Lung (tissue), 17 donors: ENCODE measurements at places on chromosomes 4 and X. TPM values are rescaled to one million over a fixed set of nuclear protein-coding genes. Genes with fewer than 3 reads are reported as not detected.

DNA sequence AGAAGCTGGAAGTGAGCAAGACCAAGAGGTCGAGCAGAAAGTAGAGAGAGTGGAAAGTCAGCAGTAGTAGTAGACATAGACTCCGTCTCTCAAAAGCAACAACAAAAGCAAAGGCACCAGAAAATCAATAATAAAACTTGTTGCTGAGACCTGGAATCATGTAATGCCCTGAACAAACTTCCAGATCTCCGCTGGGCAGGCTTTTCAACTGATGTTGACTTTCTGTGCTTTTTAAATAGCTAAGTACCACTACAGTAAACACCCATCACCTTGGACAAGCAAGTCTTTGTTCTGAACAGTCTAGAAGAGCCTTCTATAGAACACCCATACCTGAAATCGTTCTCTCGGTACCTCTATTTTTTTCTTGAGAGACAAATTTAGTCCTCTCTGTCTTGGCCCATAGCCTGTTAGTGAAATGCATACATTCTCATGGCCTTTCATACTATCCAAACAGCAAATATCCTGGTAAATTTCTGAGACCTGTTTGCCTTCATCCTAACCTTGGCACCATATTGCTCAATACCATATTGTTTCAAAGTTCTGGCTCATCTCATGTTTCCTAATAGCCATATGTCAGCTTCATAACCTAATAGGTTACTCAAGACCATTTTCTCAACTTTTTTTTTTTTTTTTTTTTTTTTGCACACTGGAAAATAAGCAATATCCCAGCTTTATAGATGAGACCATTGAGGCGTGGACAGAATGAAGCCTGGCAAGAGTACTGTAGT, 200.6 kb upstream of the RBPJ start:
- no peak overlapping the region for H3K27ac ChIP-seq
- no peaks in the 10 kb centered on the region for H3K36me3 ChIP-seq
- no peaks in the 10 kb centered on the region for H3K4me1 ChIP-seq
- no peaks in the 10 kb centered on the region for H3K27me3 ChIP-seq
- H3K4me3 ChIP-seq, result no peak overlapping the region

GRCh38 chr4:85543832-85544231, 68.9 kb downstream of the ARHGAP24 start:
- H3K36me3 ChIP-seq, result no peaks in the 10 kb centered on the region
- no peaks in the 10 kb centered on the region for H3K27me3 ChIP-seq
- peaks cover 2% of the 10 kb centered on the region for H3K4me1 ChIP-seq
- no peak overlapping the region for H3K4me3 ChIP-seq
- H3K27ac ChIP-seq, result no peak overlapping the region
- DNase-seq, result no peak

GRCh38 chrX:134544135-134544512, 84.2 kb downstream of the HPRT1 start:
- H3K4me3 ChIP-seq, result no peak overlapping the region
- peaks cover 2% of the 10 kb centered on the region for H3K4me1 ChIP-seq
- no peak overlapping the region for H3K27ac ChIP-seq
- no peaks in the 10 kb centered on the region for H3K36me3 ChIP-seq
- DNase-seq, result no peak

- H3K4me1 ChIP-seq, result no peaks in the 10 kb centered on the region
- no peak overlapping the region for H3K27ac ChIP-seq
- peak; percentile 86 for DNase-seq
- no peak overlapping the region for H3K4me3 ChIP-seq
These were observed 42.5 kb upstream of the KCNIP4 start for GRCh38 chr4:21991050-21991449.

- peak overlapping the region; percentile 86 for H3K27ac ChIP-seq
- H3K27me3 ChIP-seq, result no peaks in the 10 kb centered on the region
- H3K36me3 ChIP-seq, result no peaks in the 10 kb centered on the region
- DNase-seq, result peak; percentile 60
These were observed 651 bp downstream of the NXT2 start for GRCh38 chrX:109537324-109537665.

DNA sequence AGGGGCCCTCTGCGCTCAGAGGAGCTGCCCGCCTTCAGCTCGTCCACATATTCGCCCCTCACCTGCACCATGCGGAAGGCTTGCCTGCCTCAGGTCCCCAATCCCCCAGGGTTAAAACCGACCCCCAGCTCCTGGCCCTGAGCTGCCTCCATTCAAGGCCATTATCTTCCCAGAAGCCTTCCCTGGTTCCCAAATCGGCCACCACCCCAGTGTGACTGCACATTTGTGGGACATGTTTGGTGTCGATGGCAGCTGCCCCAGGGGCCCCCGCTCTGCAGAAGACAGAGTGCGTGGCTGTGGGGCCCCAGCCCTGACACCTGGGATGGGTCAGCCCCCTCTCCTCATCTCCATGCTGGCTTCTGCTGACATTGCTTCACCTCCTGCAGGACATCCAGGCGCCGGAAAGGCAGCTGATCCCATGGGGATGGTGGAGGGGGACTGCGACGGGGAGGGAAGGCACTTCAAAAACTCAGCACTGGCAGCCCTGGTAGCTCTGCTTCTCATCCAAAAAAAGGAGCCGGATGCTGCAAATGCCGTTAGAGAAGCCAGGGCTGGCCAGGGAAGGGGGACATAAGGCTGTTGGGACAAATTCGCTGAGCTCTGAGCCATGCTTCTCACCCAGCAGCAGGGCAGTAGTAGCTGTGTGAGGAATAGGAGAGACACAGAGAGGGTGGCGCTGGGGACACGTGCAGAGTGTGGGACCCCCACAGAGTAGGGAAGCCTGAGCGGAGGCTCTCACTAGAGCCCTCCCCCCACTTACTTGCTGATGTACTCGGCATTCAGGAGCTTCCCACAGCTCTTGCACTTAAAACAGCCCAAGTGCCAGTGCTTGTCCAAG, 78.5 kb downstream of the ABLIM2 start:
- peak; percentile 44 for DNase-seq
- no peaks in the 10 kb centered on the region for H3K36me3 ChIP-seq
- H3K4me3 ChIP-seq, result no peak overlapping the region
- no peak overlapping the region for H3K27ac ChIP-seq

- DNase-seq, result no peak
- H3K27me3 ChIP-seq, result no peaks in the 10 kb centered on the region
- H3K27ac ChIP-seq, result no peak overlapping the region
These were observed 9.7 kb upstream of the MAGEA4 start for GRCh38 chrX:151902813-151903591.

DNA sequence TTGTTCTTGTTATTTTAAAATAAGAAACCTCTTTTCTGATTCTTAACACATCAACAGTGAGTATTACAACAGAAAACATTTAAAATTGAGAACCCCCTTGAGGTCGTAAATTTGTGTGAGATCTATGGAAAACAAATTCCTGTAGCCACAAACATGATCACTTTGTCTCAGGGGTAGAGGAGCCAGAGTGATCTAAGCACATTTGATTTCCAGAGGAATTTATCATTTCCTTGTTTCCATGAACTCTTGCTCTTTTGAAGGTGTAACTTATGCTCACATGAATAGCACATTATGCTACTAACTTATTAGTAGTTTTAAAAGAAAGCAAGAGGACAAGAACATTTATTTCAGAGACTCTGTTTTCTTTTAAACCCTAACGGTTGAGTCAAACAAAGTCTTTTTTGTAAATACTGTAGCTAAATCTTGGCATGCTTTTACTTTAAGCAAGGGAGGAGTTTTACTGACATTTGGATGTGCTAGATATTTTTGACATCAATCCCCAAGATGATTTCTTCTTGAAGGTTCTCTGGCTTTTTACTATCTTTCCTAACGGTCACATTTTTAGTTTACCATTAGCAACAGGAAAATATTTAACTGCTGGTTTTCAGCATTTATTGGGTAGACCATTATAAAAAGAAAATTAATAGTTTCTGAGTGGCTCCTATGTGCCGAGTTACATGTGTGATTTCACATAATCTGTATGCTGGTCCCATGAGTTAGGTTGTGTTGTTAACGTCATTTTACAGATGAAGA, 27.9 kb upstream of the ZCCHC12 start:
- H3K27ac ChIP-seq, result no peak overlapping the region
- DNase-seq, result no peak
- H3K36me3 ChIP-seq, result no peaks in the 10 kb centered on the region
- H3K4me3 ChIP-seq, result no peak overlapping the region
- H3K4me1 ChIP-seq, result no peaks in the 10 kb centered on the region

DNA sequence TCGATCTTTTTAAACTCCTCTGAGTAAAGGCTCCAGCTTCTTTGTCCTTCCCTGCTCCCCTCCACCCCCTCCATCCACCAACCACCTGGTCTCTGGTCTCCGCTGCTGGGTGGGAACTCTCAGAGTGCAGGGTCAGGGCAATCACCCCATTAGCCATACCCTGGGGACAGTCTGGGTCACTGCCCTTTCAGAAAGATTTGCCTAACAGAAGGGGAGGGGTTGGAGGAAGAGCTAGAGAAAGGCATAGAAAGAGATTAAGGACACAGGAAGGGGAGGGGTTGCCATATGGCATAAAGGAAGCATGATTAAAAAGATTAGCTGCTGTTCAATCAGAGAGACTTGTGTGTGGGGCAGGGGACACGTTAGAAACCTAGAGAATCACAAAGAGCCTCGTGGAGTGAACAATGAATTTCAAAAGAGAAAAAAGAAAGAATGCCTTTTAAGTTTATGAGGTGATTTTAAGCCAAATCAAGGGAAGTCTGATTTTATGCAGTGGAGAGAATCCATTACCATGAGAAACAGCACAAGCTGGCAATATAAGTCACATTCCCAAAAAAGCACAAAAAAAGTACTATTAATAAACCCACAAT, 115.5 kb upstream of the ACSL4 start:
- no peaks in the 10 kb centered on the region for H3K4me1 ChIP-seq
- DNase-seq, result no peak
- H3K4me3 ChIP-seq, result no peak overlapping the region
- peaks cover 12% of the 10 kb centered on the region for H3K27me3 ChIP-seq
- H3K36me3 ChIP-seq, result no peaks in the 10 kb centered on the region

GRCh38 chrX:72057849-72058248, 73.9 kb downstream of the RTL5 start:
- no peak overlapping the region for H3K27ac ChIP-seq
- peaks cover 23% of the 10 kb centered on the region for H3K27me3 ChIP-seq
- H3K36me3 ChIP-seq, result no peaks in the 10 kb centered on the region
- H3K4me1 ChIP-seq, result peaks cover 7% of the 10 kb centered on the region
- no peak overlapping the region for H3K4me3 ChIP-seq

DNA sequence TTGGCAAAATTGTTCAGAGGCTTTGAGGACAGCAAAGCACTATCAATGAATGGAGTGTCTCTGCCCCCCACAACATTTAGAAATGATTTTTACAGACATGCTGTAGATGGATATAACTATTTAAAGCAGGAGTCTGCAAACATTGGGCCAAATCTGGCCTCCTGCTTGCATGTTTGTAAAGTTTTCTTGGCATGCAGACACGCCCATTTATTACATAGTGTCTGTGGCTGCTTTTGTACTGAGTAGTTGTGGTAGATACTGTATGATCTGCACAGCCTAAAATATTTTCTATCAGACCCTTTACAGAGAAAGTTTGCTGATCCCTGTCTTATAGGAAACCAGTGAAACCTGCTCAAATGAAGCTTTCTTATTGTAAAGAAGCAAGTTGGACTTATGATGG, 45.5 kb upstream of the PHEX start:
- no peaks in the 10 kb centered on the region for H3K4me1 ChIP-seq
- H3K36me3 ChIP-seq, result no peaks in the 10 kb centered on the region
- no peak overlapping the region for H3K4me3 ChIP-seq
- no peaks in the 10 kb centered on the region for H3K27me3 ChIP-seq
- no peak overlapping the region for H3K27ac ChIP-seq

PALLD gene
- 139 TPM for total RNA-seq

MYL5 gene
- 5.6 TPM for total RNA-seq

SPANXN3 gene
- not detected for total RNA-seq

LRP2BP gene
- 2.9 TPM for total RNA-seq

MAGEA1 gene
- not detected for total RNA-seq
